Endodermal cell (in vitro differentiated cells): ENCODE measurements at places on chromosomes 4 and X.
A peak's percentile ranks its signal among the peaks of the same experiment; 100 is the strongest.

DNA sequence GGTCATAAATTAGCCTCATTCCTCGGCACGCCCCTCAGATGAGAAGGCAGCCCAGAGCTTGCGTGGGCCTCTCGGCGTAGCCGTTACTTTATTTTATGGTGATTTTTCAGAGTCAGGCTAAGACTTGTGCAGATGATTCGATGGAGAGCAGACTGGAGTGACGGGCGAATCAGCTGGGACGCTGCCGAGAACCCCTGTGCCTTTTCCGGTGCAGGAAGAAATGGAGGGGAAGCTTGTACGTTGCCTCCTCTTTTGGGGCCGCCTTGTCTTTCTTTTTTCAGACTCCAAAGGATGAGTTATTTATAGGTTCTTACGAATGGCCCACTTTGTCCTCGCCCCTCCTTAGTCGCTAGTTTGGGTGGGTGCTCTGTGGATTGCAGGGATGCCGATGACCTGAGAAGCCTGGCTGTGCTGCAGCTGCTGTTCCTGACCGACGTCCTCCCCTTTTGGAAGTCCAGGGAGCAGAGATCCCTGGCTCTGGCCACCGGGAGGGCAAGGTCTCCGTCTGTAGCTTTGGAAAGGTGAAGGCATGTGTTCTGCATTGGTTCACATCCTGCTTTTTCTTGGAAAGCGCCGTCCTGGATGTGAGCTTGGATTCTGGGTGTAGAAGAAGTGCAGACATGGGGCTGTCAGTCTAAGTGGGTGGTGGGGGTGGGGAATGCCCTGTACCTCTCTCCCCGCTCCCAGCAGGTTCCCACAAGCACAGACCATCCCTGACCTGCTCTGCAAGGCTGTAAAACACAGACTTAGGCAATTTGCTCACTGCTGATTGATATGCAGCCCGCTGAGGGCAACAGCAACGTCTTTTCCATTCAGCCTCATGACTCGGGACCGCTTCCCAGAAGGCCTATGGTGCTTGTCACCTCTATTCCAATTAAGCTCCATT, 9.3 kb downstream of the SORCS2 start:
- DNase-seq, result peak; percentile 43

- no peak for DNase-seq
Measured at GRCh38 chr4:15106399-15106798, 104.1 kb downstream of the CPEB2 start.

GRCh38 chr4:56067826-56068225, 119.1 kb downstream of the CEP135 start:
- no peak for DNase-seq

DNA sequence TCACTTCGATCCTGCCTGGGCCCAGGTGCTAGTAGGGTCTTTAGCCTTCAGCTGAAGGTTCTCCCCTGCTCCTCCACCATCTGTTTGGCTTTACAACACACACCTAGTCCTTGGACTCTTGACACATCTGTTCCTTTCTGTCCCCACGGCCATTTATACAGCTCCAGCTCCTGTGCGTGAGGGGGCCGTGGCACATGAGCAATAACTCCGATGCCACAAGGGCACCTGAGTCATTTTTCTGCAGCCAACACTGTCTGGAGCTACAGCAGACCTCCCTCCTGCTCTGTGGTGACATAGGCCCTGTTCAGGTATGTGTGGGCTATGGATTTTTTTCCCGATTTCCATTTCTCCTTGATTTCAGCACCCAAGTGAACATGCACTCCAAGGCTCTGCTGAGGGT, 44.7 kb upstream of the BCOR start:
- DNase-seq, result no peak

DNA sequence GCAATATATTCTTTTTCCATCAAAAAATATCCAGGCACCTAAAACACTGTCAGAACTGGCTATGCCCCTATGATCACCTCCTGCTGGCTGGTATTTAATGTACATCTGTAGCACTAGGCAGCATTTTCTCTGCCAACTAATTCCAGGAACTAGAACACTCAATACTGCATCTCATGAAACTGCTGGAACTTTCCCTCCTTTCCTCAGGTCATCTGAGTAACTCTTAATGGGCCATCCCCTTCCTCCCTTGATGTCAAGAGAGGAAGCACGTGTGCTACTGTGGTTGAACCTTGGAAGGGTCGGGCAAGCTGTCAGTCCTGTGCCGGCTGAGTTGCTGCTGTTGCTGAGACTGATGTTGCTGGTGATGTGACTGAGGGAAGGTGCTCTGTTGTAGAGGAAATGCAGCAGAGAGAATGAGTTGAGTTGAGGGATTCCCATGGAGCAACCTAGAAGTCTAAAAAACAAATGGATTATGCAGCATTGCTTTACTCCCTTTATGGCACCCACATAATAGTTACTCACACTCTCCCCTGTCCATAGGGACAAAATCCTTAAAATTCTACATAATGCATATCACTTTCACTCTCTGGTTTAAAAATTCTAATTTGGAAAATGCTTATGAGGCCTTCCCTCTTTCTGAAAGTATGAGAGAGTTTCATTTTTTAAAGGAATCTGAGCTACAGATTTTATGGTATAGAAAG, 39.5 kb downstream of the TMEM165 start:
- DNase-seq, result no peak

- peak; percentile 47 for DNase-seq
Measured at GRCh38 chrX:11887175-11887574, 129.1 kb downstream of the MSL3 start.

DNA sequence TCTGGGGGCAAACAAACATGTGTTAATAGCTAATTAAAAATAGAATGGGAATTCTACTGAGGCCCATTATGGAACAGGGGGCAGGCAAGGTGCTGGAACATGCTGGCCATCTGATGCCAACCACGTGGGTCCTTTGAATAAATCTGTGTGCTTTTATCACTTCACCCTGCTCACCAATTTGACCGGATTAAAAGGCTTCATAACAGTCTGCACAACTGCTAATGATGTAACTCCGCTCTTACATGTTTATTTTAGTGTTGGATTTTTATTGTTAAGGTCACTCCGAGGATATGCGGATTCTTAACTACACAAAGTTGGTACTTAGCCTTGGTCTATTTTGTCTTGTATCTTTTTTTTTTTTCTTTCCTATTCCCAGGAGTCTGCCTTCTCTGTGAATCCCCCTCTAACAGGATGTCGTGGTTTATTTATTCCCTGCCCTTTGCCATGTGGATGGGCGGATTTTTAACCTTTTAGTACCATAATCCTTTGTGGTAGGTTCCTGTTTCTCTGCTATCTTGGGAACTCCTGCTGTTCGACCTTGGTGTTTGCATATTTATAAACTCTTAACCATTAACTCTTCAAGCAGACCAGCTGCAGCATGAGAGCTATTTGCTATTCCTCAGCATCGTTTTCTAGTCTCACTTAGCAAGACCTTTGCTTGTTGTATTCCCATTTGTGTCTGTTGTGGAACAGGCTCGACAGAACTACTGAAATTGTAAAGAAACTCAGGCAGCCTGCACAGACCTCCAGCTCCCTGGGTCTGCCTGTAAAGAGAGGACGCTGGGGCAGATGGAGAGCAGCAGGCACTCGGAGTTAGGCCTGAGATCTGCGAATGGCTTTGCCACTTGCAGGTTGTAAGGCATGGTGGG, 38.0 kb downstream of the TRIM2 start:
- DNase-seq, result peak; percentile 69

DNA sequence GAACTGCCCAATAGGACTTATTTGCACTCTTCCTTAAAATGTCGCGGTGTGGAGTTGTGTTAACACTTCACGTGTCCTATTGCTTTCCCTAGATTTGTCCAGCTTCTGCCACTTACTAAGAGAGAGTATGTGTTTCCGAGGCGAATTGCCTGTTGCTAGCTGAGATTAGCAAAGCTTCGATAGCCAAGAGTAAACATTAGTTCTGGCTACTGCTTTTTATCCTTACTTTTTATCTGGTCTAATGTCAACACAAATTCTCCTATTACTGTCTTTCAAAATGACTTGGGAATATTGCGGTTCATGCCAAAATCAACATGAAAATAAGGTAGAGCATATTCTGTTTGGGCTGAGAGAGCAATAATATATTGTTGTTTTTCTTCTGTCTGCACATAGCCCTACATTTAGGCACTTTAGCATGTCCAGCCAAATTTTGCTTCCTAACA, 90.4 kb upstream of the VEGFC start:
- DNase-seq, result no peak

DNA sequence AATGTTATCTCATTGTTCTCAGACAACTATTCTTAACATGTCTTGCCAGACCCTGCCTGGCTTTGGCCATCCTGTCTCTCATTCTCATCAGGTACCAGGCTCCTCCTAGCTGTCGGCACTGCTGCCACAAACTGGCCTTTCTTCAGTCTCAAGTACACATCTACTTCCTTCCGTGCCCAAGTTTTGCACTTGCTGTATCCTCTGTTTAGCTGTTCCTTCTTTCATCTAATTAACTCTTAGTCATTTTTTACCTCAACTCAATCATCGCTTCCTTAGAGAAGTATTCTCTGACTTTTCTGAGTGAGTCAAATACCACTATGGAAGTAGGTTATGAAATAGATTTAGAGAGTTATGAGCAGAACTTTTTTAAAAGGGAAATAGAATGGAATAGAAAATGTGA, 19.7 kb downstream of the CXCL3 start:
- no peak for DNase-seq

- no peak for DNase-seq
Measured at GRCh38 chrX:66035667-66036066, 4.2 kb downstream of the VSIG4 start.

DNA sequence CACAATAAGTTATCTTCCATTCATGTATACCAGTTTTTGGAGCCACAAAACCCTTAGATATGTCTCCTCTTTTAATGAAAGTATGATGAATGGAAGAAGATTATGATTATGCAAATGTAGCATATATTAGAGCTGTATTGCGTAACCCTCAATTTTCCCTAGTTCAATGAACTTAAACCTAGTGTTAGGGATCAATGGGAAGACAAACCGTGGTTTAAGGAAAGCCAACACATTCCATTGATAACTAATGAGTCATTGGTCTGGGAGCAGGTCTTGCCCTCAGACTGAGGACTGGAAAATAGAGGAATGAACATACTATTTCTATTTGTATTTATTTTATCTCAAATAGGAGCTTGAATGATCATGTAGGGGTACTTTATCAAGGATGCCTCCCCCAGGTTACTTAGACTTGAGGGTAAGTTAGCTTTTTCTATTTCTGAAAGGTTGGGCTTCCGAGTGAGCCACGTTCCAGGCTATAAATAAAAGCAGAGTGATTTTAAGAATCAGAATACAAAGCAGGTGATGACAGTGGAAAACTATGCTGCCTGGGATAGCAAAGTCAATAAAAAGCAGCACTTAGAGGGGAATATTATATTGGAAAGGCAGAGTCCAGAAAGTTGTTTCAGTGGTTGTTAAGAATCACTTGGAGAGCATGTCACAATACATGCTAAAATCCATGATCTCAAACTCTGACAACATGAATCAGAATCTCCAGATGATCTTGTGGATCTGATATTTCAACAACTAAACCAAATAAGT, 356.0 kb downstream of the ADAM29 start:
- no peak for DNase-seq

GRCh38 chr4:22504447-22504846, 11.4 kb downstream of the ADGRA3 start:
- DNase-seq, result no peak

- DNase-seq, result no peak
Measured at GRCh38 chr4:122152711-122153226, 638 bp downstream of the BLTP1 start.

DNA sequence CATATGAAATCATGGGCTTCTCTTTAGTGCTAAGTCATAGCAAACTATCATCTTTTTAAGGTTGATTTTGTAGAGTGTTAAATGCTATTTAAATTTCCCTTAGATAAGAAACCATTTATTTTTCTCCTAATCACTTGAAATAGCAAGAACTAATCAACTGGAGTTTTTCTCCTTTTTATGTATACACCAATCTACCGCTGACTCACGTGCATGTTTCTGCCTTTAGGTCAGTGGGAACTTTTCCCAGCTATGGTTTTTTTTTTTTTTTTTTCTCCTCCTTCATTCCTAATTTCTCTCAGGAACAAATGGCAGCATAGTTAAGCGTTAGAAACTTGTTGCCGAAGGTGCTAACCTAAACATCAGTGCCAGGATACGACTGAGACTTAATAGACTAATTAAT, 176.4 kb downstream of the BMPR1B start:
- DNase-seq, result no peak

- peak; percentile 79 for DNase-seq
Measured at GRCh38 chr4:114924311-114924710, 189.1 kb downstream of the NDST4 start.

- no peak for DNase-seq
Measured at GRCh38 chr4:81179326-81179725, 35.7 kb downstream of the PRKG2 start.

- peak; percentile 76 for DNase-seq
Measured at GRCh38 chr4:125313497-125313896, 1.3 kb upstream of the FAT4 start.

DNA sequence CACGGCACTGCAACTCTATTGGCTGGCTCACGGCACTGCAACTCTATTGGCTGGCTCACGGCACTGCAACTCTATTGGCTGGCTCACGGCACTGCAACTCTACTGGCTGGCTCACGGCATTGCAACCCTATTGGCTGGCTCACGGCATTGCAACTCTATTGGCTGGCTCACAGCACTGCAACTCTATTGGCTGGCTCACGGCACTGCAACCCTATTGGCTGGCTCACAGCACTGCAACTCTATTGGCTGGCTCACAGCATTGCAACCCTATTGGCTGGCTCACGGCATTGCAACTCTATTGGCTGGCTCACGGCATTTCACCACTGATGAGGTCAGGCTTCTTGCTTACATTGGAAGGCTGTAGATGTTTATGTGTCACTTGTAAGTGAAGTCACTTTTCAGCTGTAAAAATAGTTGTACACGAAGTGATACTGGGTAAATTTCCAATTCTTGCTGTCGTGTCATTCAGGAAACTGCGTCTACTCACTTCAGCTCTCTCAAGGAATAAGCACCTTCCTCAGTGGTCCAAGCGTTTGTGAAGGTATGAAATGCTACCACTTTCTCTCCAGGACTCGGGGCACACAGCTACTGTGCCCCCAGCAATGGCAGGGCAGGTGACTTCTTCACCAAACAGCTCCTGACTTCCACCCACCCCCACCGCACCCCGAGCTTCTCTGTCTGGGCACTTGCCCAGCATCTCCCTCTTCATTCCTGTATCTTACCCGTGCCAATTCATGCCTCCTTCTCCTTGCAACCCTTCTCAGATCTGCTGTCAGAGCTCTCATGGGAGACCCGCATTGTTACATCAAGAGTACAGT, 141.3 kb downstream of the AFAP1 start:
- DNase-seq, result no peak

GRCh38 chr4:114087596-114088230, 108.3 kb upstream of the ARSJ start:
- no peak for DNase-seq

DNA sequence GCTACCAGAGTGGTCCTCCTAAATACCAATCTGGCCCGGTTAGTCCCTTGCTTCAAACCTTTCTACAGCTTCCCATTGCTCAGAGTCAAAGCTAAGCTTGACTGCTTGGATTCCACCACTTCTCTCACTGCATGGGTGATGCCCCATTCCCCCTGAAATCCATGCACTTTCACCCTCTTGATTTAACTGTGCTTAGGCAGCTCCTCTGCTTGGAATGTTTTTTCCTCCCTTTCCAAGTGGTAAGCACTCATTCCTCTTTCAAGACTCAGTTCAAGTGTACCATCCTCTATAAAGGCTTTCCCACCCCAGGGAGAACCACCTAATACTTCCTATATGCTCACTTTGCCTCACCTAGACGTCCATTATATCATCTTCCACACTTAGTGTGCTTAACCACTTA, 49.1 kb downstream of the SMC1A start:
- DNase-seq, result no peak

GRCh38 chrX:129744861-129745321, 6.1 kb downstream of the XPNPEP2 start:
- no peak for DNase-seq
